GM12878 (cell line): ENCODE measurements at places on chromosomes 4 and X.

- H3K4me1 ChIP-seq, result no peaks in the 10 kb centered on the region
- H3K36me3 ChIP-seq, result no peaks in the 10 kb centered on the region
- H3K27ac ChIP-seq, result no peak overlapping the region
- H3K27me3 ChIP-seq, result no peaks in the 10 kb centered on the region
- DNase-seq, result no peak
Observed at GRCh38 chr4:149751174-149751573, 64.5 kb downstream of the IQCM start.

- DNase-seq, result no peak
- H3K4me3 ChIP-seq, result no peak overlapping the region
- H3K36me3 ChIP-seq, result no peaks in the 10 kb centered on the region
- peaks cover 5% of the 10 kb centered on the region; the same call in 1 of the 2 replicates for H3K4me1 ChIP-seq
Observed at GRCh38 chrX:136646602-136647239, 1.2 kb upstream of the CD40LG start.

DNA sequence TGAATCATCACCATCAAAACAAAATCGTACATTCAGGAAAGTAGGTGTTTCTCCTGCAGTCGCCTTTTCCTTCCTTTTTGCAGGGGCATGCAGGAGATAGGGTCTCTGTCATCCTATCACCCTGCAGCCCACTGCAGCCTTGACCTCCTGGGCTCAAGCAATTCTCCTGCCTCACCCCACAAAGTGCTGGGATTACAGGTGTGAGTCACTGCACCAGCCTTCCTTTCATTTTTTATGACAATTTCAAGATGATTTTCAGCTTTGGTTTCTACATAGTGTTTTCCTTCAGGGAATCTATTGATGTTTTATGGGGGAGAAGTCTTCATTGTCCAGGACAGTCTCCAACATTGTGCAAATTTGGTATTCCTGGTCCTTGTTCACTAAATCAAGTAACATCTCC is 71.7 kb downstream of the USP38 start:
- DNase-seq, result no peak
- no peak overlapping the region for H3K4me3 ChIP-seq
- no peaks in the 10 kb centered on the region for H3K36me3 ChIP-seq
- H3K27ac ChIP-seq, result no peak overlapping the region
- no peaks in the 10 kb centered on the region for H3K27me3 ChIP-seq
- H3K4me1 ChIP-seq, result no peaks in the 10 kb centered on the region

GRCh38 chr4:155703486-155704247 is 37.0 kb downstream of the GUCY1A1 start:
- no peak overlapping the region for H3K27ac ChIP-seq
- H3K36me3 ChIP-seq, result no peaks in the 10 kb centered on the region
- H3K4me1 ChIP-seq, result no peaks in the 10 kb centered on the region
- H3K27me3 ChIP-seq, result no peaks in the 10 kb centered on the region
- peak; percentile 21 for DNase-seq
- H3K4me3 ChIP-seq, result no peak overlapping the region

DNA sequence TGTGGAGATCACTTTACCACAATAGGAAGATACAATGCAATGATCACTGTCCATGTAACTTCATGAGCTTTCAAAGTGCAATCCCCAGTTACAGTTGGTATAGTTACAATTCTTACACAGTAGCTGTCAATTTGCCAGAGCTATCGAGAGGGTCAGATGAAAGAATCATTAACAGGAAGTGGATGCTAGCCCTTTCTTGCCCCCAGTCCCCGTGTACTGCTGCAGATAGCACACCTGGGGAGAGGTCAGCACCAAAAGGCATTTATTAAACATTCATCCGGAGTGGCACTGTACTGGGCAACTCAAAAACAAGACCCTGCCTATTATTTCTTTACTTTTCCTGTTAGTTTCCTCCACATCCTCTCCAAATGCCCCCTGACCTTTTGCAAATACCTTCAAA is 47.7 kb downstream of the SOD3 start:
- peaks cover 2% of the 10 kb centered on the region; the same call in 1 of the 2 replicates for H3K27me3 ChIP-seq
- no peak overlapping the region for H3K4me3 ChIP-seq
- H3K4me1 ChIP-seq, result no peaks in the 10 kb centered on the region; the same call in 1 of the 2 replicates
- no peaks in the 10 kb centered on the region for H3K36me3 ChIP-seq

GRCh38 chr4:147863111-147863747 is 131.3 kb downstream of the ARHGAP10 start:
- no peak for DNase-seq
- no peaks in the 10 kb centered on the region for H3K27me3 ChIP-seq
- H3K4me3 ChIP-seq, result no peak overlapping the region
- H3K36me3 ChIP-seq, result peaks cover 7% of the 10 kb centered on the region; the same call in 1 of the 2 replicates

- H3K4me1 ChIP-seq, result no peaks in the 10 kb centered on the region
- no peak for DNase-seq
- no peak overlapping the region for H3K27ac ChIP-seq
- H3K27me3 ChIP-seq, result no peaks in the 10 kb centered on the region
- H3K4me3 ChIP-seq, result no peak overlapping the region
Observed at GRCh38 chrX:77114501-77114900, 332.7 kb upstream of the FGF16 start.

DNA sequence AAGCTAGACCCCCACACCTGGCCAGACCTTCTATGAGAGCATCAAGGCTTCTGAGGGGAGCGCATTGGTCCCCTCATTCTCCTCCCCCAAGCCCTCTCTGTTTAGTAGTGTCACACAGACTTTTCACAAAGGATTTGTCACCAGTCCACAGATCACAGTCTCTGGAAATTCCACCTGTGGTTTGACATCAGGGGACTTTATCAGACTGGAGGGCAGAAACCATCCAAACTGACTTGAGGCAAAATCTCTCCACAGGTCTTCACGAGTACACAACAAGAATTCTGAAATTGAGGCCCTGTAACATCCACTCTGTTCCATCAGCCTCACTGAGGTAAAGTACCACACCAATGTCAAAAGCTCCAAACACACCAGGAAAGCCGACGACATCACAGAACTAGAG is 112.5 kb downstream of the SH3KBP1 start:
- H3K36me3 ChIP-seq, result no peaks in the 10 kb centered on the region
- DNase-seq, result no peak

GRCh38 chr4:3176367-3177229 is 72.4 kb upstream of the MSANTD1 start:
- no peaks in the 10 kb centered on the region for H3K4me1 ChIP-seq
- H3K36me3 ChIP-seq, result peaks cover 53% of the 10 kb centered on the region
- H3K27me3 ChIP-seq, result no peaks in the 10 kb centered on the region
- DNase-seq, result no peak
- H3K4me3 ChIP-seq, result no peak overlapping the region

- H3K27ac ChIP-seq, result peak overlapping the region; percentile 90
- H3K27me3 ChIP-seq, result no peaks in the 10 kb centered on the region
- H3K36me3 ChIP-seq, result no peaks in the 10 kb centered on the region; the same call in 1 of the 2 replicates
Observed at GRCh38 chrX:131778269-131779218, 234.7 kb downstream of the OR13H1 start.

GRCh38 chr4:89681671-89682070 is 155.3 kb downstream of the SNCA start:
- no peaks in the 10 kb centered on the region for H3K4me1 ChIP-seq
- no peak overlapping the region for H3K4me3 ChIP-seq
- H3K27me3 ChIP-seq, result no peaks in the 10 kb centered on the region
- H3K36me3 ChIP-seq, result no peaks in the 10 kb centered on the region

- DNase-seq, result no peak
- H3K4me3 ChIP-seq, result peak overlapping the region; percentile 95
- H3K27me3 ChIP-seq, result no peaks in the 10 kb centered on the region
- H3K4me1 ChIP-seq, result peaks cover 14% of the 10 kb centered on the region; the same call in 1 of the 2 replicates
Observed at GRCh38 chr4:76952071-76952470, 2.5 kb downstream of the SEPTIN11 start.

DNA sequence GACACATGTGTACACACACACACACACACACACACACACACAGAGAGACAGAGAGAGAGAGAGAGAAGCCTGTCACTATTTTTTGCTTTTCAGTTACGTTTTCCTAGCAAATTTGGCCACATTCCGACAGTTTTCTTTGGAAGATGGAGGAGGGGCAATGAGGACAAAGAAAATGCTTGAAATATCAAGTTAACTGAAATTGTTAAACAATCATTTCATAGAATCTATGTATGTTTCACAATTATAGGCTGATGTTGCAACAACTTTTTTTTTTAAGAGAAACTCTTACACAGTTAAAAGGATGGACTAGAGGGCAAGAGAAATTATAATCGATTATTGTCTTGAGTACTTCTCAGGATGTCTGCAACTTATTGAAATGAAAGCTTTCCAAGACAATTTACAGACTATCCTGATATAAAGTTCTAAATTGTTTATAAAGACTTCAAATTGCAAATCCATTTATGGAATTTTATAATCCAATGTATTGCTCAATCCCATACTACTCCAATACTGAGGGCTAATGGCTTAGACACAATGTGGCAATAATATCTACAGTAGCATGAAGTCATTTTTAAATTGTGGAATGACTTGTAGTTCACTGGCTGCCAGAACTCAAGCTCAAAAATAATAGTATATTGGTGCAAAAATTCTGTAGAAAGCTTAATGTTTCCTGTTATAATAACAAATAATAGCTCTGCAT is 647.0 kb upstream of the PCDH7 start:
- no peak overlapping the region for H3K27ac ChIP-seq
- H3K4me3 ChIP-seq, result no peak overlapping the region
- H3K4me1 ChIP-seq, result no peaks in the 10 kb centered on the region

GRCh38 chr4:38582445-38582844 is 81.6 kb upstream of the KLF3 start:
- no peak overlapping the region for H3K4me3 ChIP-seq
- H3K27ac ChIP-seq, result no peak overlapping the region
- H3K27me3 ChIP-seq, result no peaks in the 10 kb centered on the region
- DNase-seq, result no peak
- no peaks in the 10 kb centered on the region for H3K36me3 ChIP-seq

GRCh38 chrX:129689796-129690195 is 35.0 kb upstream of the APLN start:
- H3K36me3 ChIP-seq, result no peaks in the 10 kb centered on the region
- 0 out of 2 replicates have a peak, but pooled peaks cover under 1% of the 10 kb centered on the region for H3K27me3 ChIP-seq
- H3K4me1 ChIP-seq, result no peaks in the 10 kb centered on the region
- no peak for DNase-seq
- no peak overlapping the region for H3K27ac ChIP-seq

DNA sequence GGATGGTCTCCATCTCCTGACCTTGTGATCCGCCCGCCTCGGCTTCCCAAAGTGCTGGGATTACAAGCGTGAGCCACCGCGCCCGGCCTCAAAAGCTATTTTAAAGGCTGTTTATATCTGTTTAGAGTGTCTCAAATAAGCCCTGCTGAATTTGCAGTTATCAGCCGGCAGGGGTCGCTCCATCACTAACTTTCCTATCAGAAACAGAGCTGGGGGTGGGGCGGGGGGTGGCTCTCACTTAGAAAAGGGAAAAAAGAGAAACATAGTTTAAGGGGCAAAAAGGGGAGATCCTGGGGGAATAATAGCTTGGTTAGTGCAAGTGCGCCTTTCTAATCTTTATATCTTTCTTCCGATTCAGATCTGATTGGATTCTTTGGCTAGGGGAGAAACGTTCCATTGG is 450.7 kb downstream of the UBE2NL start:
- no peaks in the 10 kb centered on the region for H3K36me3 ChIP-seq
- no peak overlapping the region for H3K27ac ChIP-seq
- H3K27me3 ChIP-seq, result no peaks in the 10 kb centered on the region
- no peaks in the 10 kb centered on the region for H3K4me1 ChIP-seq
- no peak overlapping the region for H3K4me3 ChIP-seq
